Activated CD4-positive, alpha-beta memory T cell treated with anti-CD3 and anti-CD28 coated beads, Interleukin-2, amount 10 ng/mL, durations not matched to agents 7 days and 5 days (primary cell): ENCODE measurements at places on chromosomes 3 and 15. TPM values are rescaled to one million over a fixed set of nuclear protein-coding genes. Genes with fewer than 3 reads are reported as not detected.

DNA sequence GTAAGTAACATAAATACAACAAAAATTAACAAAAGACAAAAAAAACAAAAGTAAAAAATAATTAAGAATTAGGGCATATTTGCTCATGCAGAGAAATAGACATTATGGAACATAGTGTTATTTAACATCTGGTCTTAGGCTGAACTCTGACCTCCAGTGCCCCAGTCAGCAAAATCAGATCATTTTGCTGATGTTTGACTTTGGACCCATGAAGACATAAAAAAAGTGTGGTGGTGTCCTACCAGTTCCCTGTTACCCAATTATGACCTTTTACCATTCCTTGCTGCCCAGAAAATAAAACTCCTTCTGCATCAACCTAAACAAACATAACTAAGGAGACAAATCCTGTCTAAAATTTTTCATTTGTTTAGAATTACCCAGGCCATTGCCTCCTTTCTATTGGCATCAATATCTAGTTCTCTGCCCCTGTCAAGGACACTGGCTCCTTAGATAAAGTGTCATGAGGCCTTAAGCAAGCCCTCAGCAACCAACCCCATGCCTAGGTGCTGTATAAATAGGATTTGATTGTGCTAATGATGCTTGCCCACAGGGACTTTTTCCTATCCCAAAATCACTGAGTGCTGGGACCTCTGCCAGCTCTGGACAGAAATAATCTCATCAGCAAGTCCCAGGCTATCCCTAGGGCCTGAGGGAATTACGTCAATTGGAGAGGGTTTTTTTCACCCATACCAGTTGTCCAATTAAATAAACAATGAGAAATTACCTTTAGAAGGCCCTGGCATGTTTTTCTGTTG is 334.5 kb upstream of the UMPS start:
- no peak overlapping the region for H3K27ac ChIP-seq
- H3K27me3 ChIP-seq: peaks cover 14% of the 10 kb centered on the region
- no peaks in the 10 kb centered on the region for H3K4me1 ChIP-seq
- no peaks in the 10 kb centered on the region for H3K36me3 ChIP-seq
- DNase-seq: no peak
- H3K4me3 ChIP-seq: no peak overlapping the region

- H3K36me3 ChIP-seq: no peaks in the 10 kb centered on the region
- no peaks in the 10 kb centered on the region for H3K4me1 ChIP-seq
- H3K27ac ChIP-seq: no peak overlapping the region
These were observed 69.6 kb downstream of the ASB7 start for GRCh38 chr15:100671858-100672543.

GRCh38 chr3:170346481-170347392 is 10.8 kb upstream of the SKIL start:
- no peaks in the 10 kb centered on the region for H3K36me3 ChIP-seq
- no peak for DNase-seq
- H3K27me3 ChIP-seq: no peaks in the 10 kb centered on the region
- peaks cover 12% of the 10 kb centered on the region for H3K4me1 ChIP-seq

DNA sequence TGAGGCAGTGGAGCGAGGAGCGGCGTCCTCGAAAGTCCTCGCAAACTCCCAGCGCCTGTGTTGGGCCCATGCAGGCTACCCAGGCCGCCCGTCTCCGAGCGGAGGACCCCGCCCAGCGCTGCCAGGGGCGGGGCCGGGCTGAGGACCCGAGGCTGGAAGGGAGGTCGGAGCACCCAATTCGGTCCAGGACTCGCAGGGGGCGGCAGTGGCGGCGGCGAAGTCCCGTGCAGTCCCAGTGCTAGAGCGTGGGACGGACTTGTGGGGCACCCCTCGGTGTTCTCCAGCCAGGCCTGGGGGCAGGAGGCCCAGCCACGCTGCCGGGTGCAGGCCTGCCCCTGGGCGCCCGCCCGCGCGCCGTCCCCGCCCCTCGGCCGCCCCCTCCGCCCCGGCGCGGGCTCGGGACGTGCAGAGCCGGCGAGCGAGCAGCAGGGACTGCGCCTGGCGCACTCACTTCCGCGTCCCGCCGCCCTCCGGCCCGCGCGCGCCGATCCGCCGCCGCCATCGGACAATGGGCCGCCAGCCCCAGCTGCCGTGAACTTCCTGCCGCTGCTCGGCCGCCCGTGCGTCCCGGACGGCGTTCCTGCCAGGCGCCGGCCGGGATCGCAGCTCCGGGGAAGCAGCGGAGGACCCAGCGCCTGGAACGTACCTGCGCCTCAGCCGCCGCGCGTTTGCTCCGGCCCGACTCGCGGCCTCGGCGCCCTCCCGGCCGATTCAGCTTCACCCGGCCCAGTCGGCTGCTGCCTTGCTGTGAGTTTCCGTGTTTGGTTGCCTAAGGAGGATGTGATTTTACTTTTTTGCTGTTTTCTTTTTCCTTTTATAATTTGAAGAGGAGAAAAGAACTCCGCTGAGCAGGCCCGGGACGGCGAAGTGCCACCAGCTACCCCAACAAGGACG is 596 bp upstream of the LIMD1 start:
- peak overlapping the region; percentile 81 for H3K27ac ChIP-seq
- H3K4me3 ChIP-seq: peak overlapping the region; percentile 89
- H3K36me3 ChIP-seq: peaks cover 33% of the 10 kb centered on the region
- H3K4me1 ChIP-seq: peaks cover 54% of the 10 kb centered on the region

Gene C2CD4A
- total RNA-seq: 0.23 TPM

Gene SPTBN5
- total RNA-seq: 1.6 TPM

Gene MEX3B
- total RNA-seq: 0.93 TPM
